ENCODE measurements at places on chromosomes 16 and 17.

- peak; percentile 67 for DNase-seq
These were observed 12.0 kb downstream of the VAC14 start for GRCh38 chr16:70788668-70789594.

GRCh38 chr17:13594310-13594709 lies 7.4 kb downstream of the HS3ST3A1 start:
- DNase-seq, result no peak

DNA sequence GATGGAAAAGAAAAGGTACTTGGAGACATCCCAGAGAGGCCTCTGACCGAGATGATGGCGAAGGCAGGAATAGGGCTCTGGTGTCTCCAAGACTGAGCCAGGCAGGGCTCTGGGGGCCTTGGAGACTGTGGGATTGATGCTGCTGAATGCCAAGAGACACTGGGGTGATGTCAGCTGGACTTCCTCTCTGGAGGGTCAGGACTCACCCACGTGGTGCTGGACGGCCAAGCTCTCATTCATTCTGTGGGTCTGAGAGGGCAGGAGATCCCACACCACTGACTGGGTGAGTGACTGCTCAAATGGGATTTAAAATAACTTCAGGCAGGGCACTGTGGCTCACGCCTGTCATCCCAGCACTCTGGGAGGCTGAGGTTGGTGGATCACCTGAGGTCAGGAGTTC lies 64.8 kb downstream of the NT5M start:
- no peak for DNase-seq

- DNase-seq, result no peak
These were observed 96.1 kb downstream of the C17orf67 start for GRCh38 chr17:56737421-56738161.

GRCh38 chr16:47142821-47143676 lies 696 bp downstream of the NETO2 start:
- peak; percentile 60 for DNase-seq

GRCh38 chr17:42310787-42311215 lies 22.5 kb downstream of the STAT5A start:
- no peak for DNase-seq

- no peak for DNase-seq
These were observed 526 bp downstream of the MOSMO start for GRCh38 chr16:22008215-22009059.

- DNase-seq, result peak; percentile 55
These were observed 7.1 kb upstream of the FTSJ3 start for GRCh38 chr17:63834431-63835166.

- DNase-seq, result no peak
These were observed 5.6 kb downstream of the PER1 start for GRCh38 chr17:8146381-8147140.

DNA sequence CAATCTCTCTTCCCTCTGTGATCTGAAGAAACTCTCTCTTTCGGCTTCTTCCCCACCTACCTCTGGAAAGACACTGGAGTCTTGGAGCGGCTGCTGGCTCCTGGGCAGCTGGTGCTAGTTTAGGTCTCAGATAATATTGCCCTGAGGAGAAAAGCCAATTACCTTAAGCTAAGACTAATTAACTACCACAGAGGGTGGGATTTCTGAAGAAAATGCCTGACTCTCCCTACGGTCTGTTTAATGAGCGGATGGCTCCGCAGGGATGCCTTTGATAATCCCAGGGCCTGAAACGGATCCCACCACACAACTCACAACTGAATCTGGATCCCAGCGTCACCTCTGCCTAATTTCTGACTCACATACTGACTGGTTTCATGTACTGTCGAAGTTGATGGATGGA lies 127.0 kb upstream of the NLRP1 start:
- DNase-seq, result no peak

- DNase-seq, result peak; percentile 95
These were observed 4.9 kb downstream of the TNRC6C start for GRCh38 chr17:77963441-77963840.

GRCh38 chr16:60648290-60648689 lies 1387.9 kb downstream of the CDH8 start:
- no peak for DNase-seq

DNA sequence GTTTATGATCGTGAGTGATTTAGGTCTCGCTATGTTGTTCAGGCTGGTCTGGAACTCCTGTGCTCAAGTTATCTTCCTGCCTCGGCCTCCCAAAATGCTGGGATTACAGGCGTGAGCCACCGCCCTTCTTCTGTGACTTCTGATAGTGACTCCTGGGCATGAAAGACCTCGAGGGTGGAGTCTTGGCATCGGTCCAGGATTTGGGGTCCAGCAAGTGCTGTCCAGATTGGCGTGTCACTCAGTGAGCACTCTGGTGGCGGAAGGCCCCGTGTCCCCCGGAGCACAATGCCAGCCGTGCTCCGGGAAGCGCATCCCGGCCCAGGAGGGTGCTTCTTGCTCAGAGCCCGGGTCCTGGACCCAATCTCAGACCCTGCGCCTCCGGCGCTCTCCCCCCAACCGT lies 6.8 kb downstream of the OR1F1 start:
- DNase-seq, result no peak

DNA sequence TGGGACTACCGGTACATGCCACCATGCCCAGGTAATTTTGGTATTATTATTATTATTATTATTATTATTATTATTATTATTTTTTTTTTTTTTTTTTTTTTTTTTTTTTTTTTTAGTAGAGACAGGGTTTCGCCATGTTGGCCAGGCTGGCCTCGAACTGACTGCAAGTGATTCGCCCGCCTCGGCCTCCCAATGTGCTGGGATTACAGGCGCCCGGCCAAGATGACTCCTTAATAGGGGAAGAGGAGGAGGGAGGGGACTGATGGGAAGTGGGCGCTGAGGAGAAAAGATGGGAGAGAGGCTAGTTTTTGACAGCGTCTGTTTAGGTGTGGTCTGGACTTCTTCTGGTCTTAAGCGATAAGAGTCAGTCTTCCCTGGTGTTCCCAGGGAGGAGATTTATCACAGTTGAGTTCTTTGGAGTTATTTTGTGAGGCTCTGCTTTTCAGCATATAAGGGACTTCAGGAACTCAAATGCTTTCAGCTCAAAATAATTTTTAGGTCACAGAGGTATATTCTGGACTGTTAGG lies 34.4 kb upstream of the SLC5A10 start:
- DNase-seq, result peak; percentile 77

DNA sequence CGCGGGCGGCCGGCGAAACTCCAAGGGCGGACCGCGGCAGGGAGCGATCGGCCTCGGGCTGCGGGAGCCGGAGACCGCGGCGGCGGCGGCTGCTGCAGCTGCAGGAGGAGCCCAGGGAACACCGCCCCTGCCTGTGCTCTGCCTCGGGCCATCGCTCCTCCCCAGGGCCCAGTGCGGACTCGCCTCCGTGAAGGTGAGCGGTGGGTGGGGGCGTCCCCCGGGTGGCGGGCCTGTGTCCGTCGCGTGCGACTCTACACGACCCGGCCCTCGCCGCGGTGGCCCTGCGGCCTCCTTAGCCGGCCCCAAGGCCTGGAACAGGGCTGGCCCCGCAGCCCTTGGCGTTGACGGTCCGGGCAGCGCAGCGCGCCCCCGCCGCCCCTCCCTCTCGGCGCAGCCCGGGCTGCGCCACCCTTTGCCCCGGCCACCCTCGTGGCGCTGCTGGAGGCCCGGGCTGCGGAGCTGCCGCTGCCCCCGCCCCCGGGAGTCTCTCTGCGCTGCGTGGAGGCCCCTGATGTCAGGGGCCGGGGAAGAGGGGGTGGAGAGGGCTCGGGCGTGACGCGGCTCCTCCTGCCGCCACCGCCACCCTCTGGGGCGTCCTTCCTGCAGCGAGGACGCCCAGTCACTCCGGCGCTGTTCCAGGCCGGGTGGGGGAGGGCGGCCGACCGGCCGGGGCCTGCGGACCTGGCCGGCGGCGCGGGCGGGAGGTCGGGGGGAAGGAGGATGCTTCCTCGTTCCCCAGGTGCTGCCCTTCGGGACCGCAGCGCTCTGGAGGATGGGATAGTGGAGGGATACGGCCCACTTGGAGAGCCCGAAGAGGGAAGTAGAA lies 485 bp downstream of the DYNLL2 start:
- DNase-seq, result peak; percentile 57

DNA sequence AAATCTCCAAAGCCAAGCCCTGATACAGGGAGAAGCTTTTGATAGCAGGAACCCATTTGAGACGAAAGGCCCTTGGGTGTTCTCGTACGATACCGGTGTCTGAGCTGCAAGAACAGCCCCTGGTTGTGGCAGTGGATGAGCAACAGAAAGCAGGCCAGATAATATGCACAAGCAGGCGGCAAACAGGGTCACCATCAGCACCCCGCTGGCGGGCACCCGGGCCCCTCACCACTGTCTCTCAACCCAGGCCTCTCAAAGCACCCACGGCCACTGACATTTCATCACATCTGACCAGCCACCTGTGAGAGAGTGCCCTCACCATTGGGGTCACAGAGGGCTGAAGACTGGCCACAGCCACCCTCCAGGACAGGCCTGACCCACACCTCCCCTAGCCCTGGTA lies 230.4 kb downstream of the C16orf78 start:
- DNase-seq, result no peak

- peak; percentile 15 for DNase-seq
These were observed 368.2 kb downstream of the SLC39A11 start for GRCh38 chr17:72724267-72724666.

DNA sequence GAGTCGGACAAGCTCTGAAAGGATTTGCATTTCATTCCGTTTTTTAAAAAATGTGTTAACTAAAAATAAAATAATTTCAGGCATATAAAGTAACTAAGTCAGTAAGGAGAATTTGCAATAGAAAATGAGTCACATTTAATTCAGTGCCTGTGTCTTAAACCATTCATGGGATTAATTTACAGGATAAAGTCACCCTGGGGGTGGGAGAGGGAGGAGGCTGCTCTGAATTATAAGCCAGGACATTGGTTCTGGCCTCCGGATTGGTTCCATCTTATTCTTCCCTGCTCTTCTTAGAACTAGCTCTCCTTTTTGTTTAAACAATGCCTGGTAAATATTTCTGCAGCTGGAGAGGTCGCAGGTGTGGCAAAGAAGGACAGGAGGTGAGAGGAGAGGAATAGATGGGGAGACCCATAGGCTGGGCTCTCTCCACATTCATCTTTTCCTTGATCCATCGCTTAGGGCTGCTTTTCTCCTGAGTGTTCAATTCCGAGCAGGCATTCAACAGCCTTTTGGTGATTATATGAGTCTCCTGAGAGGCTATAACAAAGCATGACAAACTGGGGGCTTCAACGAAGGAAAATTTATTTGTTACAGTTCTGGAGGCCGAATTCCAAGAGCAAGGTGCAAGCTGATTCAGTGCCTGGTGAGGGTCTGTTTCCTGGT lies 319.2 kb downstream of the PHKB start:
- DNase-seq, result no peak

- DNase-seq, result peak; percentile 83
These were observed 3.0 kb downstream of the ALDH3A1 start for GRCh38 chr17:19744922-19745757.

DNA sequence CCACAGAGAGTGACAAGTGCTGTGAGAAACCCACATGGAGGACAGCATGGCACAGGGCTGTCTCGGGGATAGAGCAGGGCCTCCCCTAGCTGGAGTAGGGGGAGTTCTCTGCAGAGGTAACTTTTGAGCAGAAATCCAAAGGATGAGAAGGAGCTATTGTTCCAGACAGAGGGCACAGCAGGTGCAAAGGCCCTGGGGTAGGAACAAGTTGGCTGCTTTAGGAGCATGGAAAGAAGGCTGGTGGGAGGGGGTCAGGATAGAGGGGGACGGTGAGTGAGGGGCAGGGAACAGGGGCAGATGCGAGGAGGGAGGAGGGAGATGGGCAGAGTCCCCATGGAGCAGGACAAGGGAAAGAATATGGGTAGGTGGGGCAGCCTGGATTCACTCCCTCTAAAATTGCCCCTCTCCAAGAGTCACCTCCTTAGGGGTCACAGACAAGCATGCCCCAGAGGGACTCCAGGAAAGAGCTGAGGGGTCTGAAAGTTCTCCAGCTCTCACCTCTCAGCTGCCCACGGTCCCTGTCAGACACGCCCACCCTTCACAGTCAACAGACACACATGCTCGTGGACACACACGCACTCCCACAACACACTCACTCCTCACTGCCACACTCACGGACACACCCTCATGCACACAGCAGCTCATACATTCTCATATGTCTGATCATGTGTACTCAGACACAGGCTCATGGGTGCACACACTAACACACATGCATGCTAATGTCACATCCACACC lies 110.7 kb downstream of the LITAF start:
- no peak for DNase-seq
